ENCODE measurements at places on chromosomes 1 and 21. TPM values are rescaled to one million over a fixed set of nuclear protein-coding genes. Genes with fewer than 3 reads are reported as not detected.
A peak's percentile ranks its signal among the peaks of the same experiment; 100 is the strongest.

The LIPI gene
- not detected for total RNA-seq

GRCh38 chr21:45989355-45990048 is 7.9 kb downstream of the COL6A1 start:
- H3K27ac ChIP-seq = no peak overlapping the region
- peaks cover 2% of the 10 kb centered on the region for H3K27me3 ChIP-seq
- no peak overlapping the region for H3K4me3 ChIP-seq
- no peaks in the 10 kb centered on the region for H3K4me1 ChIP-seq
- no peaks in the 10 kb centered on the region for H3K36me3 ChIP-seq

- DNase-seq = peak; percentile 48
- H3K36me3 ChIP-seq = peaks cover 30% of the 10 kb centered on the region
- H3K4me3 ChIP-seq = peak overlapping the region; percentile 93
- H3K27ac ChIP-seq = no peak overlapping the region
Measured at GRCh38 chr1:40532844-40533424, 1.5 kb downstream of the ZNF684 start.

The NOC2L gene
- 139 TPM for total RNA-seq

The LBR gene
- total RNA-seq = 156 TPM

GRCh38 chr1:42932442-42932941 is 26.2 kb downstream of the SLC2A1 start:
- H3K36me3 ChIP-seq = peaks cover 84% of the 10 kb centered on the region
- no peaks in the 10 kb centered on the region for H3K27me3 ChIP-seq
- DNase-seq = peak; percentile 34
- peaks cover 81% of the 10 kb centered on the region for H3K4me1 ChIP-seq
- H3K4me3 ChIP-seq = peak overlapping the region; percentile 60

DNA sequence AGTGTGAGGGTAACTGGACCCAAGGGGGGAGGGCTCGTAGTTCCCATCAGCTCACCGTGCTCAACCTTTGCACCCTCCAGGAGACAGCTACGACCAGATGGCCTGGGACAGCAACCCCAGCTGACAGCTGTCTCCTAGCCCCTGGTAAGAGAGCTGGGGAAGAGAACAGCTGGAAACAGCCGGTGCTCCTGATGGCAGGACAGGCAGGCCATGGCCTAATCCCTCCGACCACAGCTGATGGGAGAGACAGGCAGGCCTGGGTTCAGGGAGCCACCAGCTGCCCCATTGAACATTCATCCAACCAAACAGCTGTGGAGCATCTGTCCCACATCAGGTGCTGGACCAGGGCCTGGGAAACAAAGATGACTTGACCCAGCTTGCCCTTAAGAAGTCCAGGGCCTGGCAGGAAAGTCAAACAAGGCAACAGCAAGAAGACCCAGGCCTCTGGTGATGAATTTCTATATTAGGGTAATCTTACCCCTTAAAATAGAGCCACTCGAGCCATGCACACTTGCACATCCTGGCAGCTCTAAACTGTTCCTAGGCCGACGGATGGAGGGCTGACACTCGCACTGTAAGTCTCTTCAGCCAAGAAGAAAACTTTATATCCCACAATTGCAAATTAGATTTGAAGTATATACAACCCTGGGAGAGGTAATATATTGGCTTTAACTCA is 12.2 kb downstream of the OLFML2B start:
- H3K36me3 ChIP-seq = no peaks in the 10 kb centered on the region
- H3K27ac ChIP-seq = no peak overlapping the region
- DNase-seq = no peak
- H3K4me3 ChIP-seq = no peak overlapping the region

- no peak overlapping the region for H3K27ac ChIP-seq
- H3K4me3 ChIP-seq = no peak overlapping the region
- H3K27me3 ChIP-seq = no peaks in the 10 kb centered on the region
- peaks cover 10% of the 10 kb centered on the region for H3K4me1 ChIP-seq
Measured at GRCh38 chr1:77188770-77189169, 30.5 kb downstream of the PIGK start.

The TRAF3IP3 gene
- 194 TPM for total RNA-seq

The MX2 gene
- 10.3 TPM for total RNA-seq

GRCh38 chr1:61708953-61709907 is 15.7 kb downstream of the TM2D1 start:
- peaks cover 2% of the 10 kb centered on the region for H3K4me1 ChIP-seq
- peaks cover 16% of the 10 kb centered on the region for H3K36me3 ChIP-seq
- H3K27ac ChIP-seq = no peak overlapping the region
- no peaks in the 10 kb centered on the region for H3K27me3 ChIP-seq
- no peak overlapping the region for H3K4me3 ChIP-seq
- DNase-seq = no peak
